ENCODE measurements at places on chromosomes 2 and 18.

DNA sequence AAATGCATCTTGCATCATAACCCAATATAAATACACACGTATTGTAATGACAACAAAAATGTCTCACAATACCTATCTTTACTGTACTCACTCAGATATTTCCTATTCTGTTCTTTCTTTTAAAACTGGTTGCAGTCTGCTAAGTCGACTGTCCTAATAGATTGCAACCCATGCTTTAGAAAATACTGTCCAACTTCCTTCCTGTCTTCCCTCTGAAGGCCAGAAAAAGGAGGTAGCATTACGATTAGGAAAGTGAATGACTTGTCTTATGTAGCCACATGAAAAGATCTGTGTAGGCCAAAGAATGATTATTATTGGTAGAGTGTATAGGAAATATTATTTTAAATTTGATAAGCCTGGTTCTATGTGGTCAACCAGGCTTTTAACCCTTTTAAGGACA, 134.1 kb downstream of the FAM210A start:
- no peak for DNase-seq

DNA sequence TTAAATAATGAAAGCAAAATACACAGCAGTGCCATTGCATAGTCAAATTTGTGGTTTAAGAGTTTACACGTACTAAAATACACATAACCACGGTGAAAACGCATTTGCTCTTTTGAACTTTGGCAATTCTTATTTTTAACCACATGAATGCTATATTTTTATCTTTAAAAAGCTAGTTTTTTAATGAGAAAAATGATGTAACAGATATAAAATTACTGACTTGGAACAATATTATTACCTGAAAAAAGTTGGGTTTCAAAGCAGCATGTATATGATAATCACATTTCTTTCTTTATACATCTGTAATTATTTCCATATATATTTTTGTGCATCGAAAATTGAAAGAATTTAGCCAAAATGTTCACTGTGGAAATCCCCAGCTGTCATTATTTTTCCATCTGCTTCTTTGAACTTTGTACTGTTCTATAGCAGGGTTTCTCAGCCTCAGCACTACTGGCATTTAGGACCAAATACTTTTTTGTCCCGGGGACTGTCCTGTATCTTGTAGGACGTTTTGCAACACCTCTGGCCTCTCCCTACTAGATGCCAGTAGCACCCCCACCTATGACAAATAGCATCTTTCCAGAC, 75.9 kb upstream of the CAB39 start:
- DNase-seq, result no peak

DNA sequence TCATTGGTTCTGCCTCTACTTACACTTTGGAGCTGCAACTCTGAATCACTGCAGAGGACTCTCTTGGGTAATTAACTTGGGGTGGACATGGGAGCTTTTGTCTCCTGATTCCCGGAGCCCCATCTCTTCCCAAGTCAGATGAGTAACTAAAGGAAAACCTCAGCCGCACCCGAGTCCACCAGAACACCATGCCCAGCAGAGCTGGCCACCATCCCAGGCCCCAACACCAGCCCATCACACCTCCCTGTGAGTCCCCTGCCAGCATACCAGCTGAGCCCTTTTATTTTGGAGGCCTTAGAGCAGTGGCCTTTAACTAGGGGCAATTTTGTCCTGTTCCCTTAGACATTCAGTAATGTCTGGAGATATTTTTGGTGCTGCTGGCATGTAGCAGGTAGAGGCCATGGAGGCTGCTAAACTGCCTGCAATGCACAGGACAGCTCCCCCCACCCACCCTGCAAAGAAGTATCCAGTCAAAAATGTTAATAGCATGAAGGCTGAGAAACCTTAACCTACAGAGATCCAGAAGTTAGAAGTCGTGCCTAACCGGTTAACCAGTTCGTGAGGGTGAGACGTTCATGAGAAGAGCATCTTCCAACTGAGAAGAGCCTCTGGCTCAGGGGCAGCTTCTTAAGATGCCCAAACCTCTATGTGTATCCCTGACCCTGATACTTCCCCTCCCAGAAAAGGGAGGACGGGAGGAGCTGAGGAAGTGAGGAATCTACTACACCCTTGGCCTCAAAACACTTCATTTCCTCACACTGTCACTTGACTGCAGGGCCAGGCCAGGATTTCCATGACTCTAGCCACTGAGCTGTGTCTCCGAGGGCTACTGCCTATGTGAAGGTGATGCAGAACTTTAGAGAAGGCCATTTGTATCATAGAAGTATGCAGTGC, 139.9 kb upstream of the EPAS1 start:
- DNase-seq, result no peak

- no peak for DNase-seq
Measured at GRCh38 chr2:64915510-64915900, 73.7 kb upstream of the SLC1A4 start.

GRCh38 chr2:64781711-64782390, 128.1 kb upstream of the SERTAD2 start:
- no peak for DNase-seq

- DNase-seq, result no peak
Measured at GRCh38 chr2:61943251-61943650, 37.8 kb downstream of the COMMD1 start.

DNA sequence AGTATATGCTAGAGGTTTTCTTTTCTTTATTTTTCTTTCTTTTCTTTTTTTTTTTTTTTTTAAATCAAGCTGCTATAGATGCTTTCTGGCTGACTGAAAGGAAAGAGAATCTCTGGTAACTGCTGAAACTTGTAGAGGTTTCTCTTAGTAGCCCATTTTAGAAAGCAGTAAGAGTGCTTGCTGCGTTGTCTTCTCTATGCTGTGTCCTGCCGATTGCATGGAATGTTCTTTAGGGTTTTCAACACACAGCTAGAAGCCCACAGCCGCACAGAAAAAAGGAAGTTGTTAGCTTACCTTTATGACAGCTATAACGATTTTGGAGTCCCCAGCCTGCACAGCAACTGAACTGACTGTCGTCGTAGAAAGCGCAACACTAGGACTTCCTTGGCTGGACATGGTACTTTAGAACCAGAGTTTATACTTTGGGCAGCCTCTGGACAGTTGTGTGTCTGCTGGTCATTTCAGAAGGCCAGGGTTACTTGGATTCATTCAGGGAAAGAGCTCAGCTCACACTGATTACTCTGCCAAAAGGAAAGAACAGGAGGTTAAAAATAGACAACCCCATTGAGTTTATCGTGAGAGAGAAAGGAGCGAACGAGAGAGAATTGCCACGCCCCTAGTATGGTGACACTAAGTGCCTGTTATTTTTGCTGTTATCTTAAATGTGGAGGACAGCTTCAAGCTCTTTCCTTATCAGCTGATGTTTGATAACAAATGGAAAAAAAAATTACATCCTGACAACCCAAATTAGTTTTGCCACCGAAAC, at the start of gene CCDC141:
Gene CCDC141 (minus strand): TSS at position 592 of the 766 bp plus-strand sequence. CDS start 196 bp downstream, at position 396.
- DNase-seq, result peak; percentile 79

DNA sequence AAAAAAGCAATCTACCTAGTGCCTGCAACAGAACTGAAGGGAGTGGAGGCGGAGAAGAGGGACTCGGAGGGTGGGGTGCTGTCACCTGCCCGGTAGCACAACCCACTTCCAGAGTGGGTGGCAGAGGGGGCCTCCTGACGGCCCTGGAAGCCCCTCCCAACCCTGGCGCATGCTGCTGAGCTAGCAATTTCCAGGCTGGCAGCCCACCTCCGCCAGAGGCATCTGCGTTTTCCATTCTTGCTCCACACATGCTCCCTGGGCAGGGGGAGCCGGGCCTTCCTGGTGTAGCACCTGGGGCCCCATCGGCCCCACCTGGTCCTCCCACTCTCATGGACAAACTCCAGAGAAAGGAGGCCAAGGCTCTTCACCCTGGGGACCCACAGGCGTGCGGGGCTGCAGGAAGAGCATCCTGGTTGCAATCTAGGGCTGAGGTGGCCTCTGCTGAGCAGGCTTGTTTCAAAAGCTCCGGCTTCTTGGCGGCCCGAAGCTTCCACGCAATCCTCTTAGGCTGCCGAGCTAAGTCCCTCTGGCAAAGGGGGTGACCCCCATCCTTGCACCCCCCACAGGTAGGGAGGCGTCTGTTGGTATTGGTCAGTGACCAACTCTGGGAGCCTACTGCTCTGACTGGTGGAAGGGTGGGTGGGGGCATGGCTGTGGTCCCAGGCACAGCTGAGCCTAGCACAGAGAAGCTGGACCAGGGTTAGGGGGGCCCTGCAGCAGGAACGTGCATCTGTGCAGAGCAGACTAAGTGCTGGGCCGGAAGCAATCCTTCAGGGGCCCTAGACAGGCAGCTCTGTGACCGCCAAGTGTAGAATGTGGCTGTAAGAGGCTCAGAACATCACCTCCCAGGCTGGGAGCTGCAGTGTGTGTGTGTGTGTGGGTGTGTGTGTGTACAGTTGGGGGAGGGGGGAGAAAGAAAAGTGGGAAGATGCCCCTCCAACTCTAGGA, 2.6 kb downstream of the HS6ST1 start:
- peak; percentile 27 for DNase-seq

GRCh38 chr2:209671020-209671680, 100.5 kb upstream of the UNC80 start:
- DNase-seq, result no peak

DNA sequence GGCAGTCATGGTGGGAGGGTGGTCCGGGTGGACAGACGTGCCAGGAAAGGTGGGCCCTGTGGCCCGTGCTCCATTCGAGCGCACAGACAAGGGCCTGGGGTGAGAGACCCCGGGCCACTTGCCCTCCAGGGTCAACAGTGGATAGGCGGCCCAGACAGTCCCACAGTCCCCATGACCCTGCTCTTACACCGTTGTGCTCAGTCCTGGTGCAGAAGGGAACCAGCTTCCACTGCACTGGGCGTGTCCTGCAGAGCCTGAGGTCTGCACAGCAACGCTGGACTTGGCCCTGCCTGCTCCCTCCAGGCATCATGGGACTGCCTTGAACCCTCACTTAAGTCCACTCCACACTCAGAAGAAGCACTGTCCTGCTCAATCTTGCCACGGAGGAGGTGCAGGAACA, 52.0 kb downstream of the PXDN start:
- DNase-seq, result no peak

- peak; percentile 92 for DNase-seq
Measured at GRCh38 chr2:207619764-207620203, 5.4 kb downstream of the METTL21A start.

- no peak for DNase-seq
Measured at GRCh38 chr18:39721712-39722111, 2156.1 kb upstream of the CELF4 start.

DNA sequence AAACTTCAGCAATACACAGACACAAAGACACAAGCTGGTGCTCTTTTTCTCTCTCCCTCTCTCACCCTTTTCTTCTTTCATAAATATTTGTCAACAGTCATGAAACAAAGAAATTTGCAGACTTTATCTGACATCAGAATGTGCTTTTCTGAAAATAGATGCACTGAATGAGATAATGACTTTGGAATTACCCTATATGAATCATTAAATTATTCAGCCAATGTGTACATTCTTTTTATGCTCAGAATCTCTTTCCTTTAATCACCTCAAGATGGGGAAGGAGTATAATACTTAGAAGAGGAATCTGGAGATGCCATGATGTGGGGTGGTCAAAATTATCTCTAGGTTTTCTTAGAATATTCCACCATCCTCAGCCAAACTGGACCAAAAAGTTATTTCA, 289.9 kb downstream of the LRRTM1 start:
- no peak for DNase-seq

DNA sequence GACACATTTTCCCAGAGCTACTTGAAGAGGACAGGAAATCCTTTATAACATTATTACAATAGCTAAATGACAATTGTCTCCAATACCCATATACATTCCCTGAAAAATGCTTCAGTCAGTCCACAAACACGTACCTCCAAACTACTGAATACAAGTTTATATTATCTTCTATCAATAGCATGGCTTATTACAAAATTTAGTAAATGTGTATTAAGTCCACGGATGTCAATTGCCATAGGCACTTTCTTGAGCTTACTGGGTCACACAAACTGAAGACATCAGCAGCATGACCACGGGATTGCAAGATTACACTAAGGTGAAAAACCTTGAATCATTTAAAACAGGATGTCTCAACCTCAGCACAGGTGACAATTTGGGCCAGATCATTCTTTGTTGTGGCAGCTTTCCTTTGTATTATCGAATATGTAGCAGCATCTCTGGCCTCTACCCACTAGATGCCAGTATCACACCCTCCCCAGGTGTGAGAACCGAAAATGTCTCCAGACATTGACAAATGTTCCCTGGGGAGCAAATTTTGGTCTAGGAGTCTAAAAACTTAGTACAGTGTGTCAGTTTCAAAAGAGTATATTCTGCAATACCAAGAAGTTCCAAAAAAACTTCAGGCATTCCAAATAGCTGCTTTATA, 1.4 kb downstream of the MBD2 start:
- DNase-seq, result peak; percentile 56

DNA sequence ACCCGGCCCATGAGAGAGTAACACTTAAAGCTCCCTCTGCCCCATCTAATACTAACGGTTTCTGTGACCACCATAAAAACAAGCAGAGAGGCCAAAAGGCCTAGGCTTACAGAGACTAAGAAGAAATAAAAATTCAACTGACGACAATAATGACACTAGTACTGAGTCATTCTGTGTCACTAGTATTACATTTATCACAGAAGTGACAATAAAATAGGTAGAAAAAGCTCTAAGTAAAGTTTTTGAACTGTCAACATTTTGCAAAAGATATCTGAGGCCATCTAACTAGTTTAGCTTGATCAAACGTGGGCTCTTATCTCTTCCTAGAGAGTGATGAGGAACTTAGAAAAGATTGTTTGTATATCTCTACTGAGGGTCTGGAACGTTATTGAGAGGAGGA, 35.6 kb downstream of the AP1S3 start:
- no peak for DNase-seq

DNA sequence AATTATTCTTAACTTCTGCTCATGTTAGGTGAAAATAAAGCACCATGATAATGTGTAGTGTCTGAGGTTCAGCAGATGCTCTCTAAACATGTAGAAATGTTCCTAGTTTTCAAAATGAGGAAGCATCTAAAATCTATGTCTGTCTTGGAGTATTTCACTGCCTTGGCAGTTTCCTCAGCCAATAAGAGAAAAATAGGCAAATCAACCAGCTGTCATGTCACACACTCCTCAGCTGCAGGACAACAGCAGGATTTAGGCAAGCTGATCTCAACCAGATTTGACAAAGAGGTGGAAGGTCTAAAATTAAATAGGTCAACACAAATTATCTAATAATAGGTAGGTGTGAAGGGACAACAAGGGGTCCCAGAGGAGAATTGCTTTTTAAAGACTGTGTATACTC, 164.1 kb upstream of the BOD1L2 start:
- peak; percentile 58 for DNase-seq

DNA sequence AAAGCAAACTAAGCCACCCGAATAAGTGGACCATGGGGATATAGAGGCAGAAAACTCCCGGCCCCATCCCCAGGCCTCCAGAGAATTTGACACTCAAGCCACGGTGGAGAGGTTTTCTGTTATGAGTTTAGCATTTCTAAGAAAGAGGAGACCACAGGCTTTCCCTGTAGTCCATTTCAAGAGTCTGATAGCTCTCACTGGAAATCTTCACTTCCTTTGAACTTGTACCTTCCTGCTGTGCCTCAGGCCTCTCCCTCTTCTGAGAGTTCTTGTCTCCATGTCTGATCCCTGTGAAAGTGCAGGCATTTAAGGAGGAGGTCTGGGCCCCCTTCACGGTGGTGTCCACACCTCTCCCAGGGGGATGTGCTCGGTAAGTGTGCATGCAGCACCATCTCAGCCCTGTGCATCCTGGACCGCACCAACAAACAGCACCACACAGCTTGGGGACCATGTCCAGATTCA, 113.7 kb downstream of the BCL2 start:
- DNase-seq, result no peak

Measured in common myeloid progenitor, CD34-positive (primary cell).